ENCODE measurements at places on chromosomes 4 and X.

DNA sequence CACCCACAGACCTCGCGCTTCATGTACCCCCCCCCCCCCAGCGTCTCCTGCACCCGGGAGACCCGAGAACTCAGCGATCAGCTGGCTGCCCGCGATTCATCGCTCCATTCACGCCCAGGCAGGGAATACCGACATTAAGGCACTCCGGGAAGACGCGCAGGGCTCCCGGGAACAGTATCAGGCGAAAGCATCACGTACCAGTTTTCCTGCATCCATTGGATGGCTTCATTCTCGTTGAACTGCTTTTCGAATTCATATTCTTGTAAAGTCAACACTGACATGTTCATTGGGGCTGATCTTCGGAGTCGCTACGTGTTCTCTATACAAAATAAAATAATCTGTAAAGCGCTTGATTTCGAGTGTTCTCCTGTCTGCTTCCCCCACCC, 373 bp downstream of the ELOVL6 start:
- no peak for DNase-seq

GRCh38 chrX:107713543-107714205, 61.9 kb downstream of the TSC22D3 start:
- no peak for DNase-seq

GRCh38 chr4:52106660-52107059, 55.6 kb downstream of the SPATA18 start:
- no peak for DNase-seq

DNA sequence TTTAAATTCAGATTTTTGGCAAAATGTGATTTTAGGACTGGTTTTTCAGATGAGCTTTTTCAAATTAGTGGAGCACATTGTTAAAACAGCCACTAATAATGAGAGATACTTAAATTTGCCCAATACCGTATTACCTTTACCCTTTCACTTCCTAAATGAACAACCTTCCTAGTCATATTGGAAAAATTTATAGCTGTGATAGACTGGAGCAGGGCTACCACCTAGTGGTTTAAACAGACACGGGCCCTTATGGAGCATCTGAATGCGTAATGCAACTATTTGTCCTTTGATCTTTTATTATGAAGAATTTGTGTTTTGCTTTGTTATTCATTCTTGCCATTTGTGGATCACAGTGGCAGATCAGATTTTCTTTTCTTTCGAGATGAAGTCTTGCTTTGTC, 72.7 kb downstream of the KDM6A start:
- DNase-seq = no peak

- DNase-seq = peak; percentile 80
Observed at GRCh38 chrX:40950546-40950945, 134.7 kb upstream of the USP9X start.

DNA sequence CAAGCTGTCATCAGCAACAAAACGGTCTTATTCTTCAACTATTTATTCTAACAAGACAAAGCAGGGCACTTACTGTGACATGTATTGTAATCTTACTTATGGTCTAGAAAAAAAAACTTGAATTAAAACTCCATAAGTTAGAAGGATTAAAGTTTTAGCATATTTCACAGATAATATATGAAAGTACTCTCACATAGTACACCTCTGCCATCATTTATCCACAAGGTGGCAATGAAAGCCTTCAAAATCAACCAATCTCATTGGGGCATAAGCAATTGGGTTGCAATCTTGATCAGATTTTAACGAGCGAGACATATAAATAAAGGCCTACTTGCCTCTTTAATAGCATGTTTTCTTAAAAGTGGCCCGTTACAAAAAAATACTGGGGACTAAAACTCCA, 1382.9 kb downstream of the FAM133A start:
- no peak for DNase-seq

DNA sequence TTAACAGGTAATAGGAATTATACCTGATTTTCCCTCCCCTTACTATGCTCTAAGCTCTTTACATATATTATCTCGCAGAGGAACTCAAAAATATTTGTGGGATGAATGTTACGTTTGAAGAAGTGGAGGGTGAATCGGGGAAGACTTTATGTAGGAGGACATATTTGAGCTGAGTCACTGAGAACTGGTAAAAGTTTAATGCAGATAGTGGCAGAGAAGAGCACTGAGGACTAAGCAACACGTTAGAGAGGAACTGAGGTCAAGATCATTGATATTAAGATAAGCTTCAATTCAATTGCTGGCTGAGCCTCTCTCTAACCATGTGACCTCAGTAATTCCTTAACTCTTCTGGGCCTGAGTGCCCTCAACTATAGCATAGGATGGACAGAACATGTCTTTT, 26.4 kb upstream of the ELOVL6 start:
- no peak for DNase-seq

- DNase-seq = peak; percentile 91
Observed at GRCh38 chr4:25233737-25234389, at the start of gene PI4K2B. Gene PI4K2B, plus strand, starts transcription at chr4:25234033. Its CDS starts 131 bp downstream, at chr4:25234164.

DNA sequence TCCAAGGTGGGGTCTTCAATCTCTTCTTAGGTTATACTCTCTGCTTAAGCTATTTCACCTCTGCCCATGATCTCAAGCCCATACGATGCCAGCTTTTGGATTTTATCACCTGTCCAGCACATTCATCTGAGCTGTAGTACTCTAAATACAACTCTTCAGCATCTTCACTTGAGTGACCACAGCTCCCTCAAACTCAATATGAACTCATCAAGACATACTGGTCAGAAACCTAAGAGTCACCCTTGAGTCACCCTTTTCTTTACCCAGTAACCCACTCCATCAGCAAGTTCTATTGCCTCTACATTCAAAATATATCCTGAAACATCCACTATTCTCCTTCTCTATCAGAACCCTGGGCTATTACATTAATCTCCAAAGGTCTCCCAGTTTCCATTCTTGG, 69.4 kb downstream of the DCHS2 start:
- no peak for DNase-seq

DNA sequence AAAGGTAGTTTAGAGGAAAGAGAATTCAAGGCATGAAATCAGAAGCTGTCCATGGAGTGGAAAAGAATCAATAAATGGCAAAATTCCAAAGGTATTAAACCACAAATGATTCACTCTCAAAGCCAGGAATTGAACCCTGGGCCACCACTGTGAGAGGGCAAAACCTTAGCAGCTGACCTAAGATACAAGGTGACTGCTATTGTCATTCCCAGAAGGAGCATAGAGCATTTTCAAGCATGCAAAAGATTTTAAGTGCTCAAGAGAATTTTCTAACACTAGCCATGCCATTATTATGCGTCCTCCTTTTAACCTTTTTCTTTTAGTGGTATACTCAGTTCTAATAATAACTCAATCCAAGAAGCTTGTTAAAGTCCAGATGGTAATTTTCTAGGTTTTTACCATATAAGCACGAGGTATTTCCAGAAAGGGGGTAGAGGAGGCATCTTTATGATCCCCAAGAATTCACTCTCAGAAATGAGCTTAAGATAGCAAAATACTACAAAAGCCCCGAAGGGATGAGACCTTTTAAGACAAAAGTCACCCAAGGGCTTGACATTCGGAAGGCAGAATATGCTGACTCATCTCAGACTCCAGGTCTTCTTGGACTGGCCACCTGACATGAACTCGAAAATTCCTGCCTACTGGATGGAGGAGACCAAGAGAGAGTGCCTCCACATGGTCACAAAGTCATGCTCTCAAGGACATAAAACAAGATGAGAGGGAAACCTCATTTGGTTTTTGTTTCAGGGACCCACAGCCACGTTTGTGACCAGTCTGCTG, 13.8 kb upstream of the PAGE5 start:
- DNase-seq = no peak

GRCh38 chrX:88883200-88883599, 136.2 kb downstream of the CPXCR1 start:
- DNase-seq = no peak

DNA sequence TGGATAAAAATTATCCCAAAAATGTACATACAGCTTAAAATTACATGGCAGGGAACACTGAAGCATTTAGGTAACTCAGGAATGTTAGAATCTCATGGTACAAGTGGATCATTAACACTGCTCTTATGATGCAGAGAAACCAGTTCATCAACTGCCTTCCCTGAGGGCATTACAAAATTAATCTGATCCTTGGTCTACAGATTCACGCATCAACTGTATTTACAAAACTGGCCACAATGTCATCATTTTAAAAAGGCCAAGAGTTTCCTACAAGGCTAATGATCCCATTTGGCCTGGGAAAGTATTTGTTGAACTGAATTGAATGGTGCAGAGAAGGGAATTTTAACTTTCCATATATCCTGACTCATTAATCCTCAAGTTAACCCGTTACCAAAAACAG, 84.6 kb downstream of the TSPAN5 start:
- no peak for DNase-seq

DNA sequence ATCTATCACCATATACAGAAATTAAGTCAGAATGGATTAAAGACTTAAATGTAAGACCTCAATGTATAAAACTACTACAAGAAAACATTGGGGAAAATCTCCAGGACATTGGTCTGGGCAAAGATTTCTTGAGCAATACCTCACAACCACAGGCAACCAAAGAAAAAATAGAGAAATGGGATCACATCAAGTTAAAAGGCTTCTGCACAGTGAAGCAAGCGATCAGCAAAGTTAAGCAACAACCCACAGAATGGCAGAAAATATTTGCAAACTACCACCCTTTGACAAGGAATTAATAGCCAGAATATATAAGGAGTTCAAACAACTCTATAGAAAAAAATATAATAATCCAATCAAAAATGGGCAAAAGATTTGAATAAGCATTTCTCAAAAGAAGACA, 236.9 kb upstream of the EMCN start:
- no peak for DNase-seq

GRCh38 chr4:18042754-18043153, 21.2 kb upstream of the LCORL start:
- DNase-seq = no peak

- no peak for DNase-seq
Observed at GRCh38 chr4:7970361-7970946, 30.8 kb upstream of the AFAP1 start.

DNA sequence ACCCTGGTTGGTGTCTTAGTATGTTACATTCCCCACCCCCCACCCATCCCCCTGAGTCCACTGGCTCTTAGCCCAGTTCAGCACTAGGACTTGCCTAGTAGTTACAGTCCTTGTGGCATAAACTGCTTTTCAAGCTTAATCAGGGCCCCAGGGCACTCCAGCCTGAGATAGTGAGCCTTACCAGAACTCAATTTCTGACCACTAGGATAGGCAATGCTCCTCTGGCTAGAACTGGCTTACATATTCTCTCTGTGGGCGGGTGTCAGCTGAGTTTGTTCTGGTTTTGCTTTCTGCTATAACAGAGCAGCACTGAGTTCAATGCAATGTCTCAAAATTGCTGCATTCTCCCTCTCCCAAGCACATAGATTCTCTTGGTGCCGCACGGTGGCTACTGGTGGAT, 391.4 kb upstream of the DIPK2B start:
- DNase-seq = no peak

DNA sequence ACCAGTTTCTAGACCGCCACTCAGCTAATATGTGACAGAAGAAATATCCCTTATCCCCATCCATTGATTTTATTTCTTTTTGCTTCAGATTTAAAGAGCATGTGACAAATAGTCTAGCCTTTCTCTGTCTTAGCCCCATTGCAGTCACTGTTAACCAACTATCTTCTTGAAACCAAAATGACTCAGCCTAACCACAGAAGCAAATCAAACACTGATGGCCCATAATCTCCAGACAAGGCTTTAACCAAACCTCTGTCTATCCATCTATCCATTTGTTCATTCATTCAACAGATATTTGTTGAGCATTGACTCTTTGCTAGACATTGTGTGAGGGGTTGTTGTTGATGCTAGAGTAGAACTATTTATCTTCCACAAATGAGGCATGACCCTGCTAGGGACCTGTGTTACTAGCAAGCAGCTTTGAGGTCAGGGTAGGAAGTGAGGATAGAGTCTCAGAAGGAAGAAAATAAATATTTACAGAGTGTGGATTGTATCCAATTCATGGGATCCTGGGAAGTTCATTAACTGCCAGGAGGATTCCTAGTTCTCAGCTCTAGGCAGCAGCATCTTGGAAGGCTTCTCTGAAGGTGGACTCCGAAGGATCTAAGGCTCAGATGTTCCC, 22.5 kb downstream of the HNRNPH2 start:
- no peak for DNase-seq

GRCh38 chrX:11040996-11041395, 70.1 kb upstream of the HCCS start:
- no peak for DNase-seq

DNA sequence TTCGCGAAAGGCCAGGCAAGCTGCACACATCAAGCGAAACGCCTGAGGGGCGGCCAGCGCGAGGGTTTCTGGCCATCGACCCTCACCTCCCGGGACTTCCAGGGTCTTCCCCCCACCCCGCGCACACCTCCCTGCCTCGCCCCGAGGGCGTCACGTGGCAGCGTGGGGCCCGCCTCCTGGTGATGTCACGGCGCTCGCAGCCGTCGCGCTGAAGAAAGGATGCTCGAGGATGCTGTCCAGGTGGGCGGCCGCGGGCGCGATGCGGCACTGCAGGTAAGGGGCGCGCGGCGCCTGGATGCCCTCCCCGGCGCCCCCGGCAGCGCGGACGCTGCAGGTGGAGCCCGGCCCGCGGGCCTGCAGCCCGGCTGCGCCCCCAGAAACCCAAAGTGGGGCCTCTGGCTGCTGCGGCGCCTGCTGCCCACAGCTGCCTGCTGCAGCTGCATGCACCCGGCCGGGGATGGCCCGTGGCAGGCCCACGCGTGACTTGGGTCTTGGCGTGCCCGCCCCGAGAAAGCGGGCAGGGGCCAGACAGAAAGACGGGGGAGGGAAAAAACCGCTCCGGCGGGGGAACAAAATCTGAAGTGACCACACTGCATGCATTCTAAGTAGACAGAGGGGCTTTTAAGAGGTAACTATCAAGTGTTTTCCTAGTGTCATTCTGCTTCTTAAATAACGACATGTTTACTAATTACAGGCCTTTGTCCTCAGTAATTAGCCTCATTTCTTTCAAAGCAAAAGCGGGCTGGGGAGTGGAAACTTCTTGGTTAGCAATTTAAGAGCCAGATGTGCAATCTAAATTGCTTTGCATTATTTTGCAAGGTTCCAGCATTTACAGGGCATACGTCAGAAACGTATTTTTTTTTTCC, 1.7 kb downstream of the CLCN4 start:
- DNase-seq = peak; percentile 67
